Ammon's horn (tissue), 1 donor: ENCODE measurements at places on chromosomes 7 and 10.

DNA sequence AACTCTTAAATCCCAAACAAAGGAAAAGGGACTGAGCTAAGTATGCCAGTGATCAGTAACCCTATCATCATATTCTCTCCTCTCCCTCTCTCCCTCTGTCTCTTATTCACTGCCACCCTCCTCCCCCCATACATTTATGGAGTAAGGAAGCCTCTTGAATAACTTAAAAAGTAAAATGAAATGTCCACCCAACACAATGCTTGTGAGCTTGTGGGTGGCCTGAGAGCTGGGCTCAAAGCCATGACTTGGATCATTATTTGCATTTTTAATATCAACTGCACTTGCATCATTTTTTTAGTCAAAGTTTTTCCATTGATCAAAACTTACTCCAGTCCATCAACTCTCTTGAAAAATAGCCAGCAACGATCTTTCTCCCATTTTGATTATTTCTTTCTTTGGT, 46.8 kb downstream of the FAM107B start:
- no peak for DNase-seq

- no peak for DNase-seq
These were observed 415.1 kb downstream of the CCSER2 start for GRCh38 chr10:84743483-84743882.

DNA sequence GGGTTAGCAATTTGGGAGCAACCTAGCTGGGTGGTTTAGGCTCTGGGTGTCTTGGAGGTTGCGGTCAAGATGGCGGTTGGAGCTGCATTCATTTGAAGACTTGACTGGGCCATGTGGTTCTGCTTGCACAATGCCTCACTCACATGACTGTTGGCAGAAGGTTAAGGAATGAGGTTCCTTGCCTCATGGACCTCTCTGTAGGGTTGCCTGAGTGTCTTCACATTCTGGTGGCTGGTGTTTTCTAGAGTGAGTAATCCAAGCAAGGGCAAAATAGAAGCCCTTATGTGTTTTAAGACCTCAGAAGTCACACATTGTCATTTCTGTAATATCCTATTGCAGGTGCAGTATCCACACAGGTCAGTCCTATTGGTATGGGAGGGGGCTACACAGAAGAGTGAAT, 52.0 kb downstream of the CDK14 start:
- DNase-seq = no peak

GRCh38 chr10:113292086-113292485, 260.8 kb upstream of the HABP2 start:
- DNase-seq = no peak

DNA sequence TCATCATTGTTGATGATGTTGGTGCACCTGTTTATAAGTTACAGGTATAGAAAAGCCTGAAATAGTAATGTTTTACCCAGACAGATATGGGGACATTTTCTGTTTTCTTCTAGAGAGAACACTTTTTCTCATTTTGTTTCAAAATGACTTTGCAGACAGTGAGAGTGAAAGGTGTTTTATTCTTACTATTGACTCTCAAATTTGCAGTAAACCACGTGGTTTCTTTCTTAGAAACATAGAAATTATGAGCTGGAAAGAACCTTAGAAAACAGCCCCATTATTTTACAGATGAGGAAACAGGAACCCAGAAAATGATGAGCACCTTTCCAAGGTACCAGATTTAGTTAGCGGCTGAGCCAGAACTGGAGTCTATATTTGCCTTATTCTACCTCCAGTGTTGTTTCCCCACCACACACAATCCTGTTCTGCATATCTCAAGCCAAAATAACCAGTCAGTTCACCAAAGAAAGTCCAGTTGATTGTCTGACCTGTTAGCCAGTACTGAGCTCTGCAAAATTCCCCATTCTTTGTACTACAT, 138.9 kb upstream of the AHR start:
- DNase-seq = no peak

GRCh38 chr7:149459540-149460452, 1.1 kb downstream of the ZNF777 start:
- no peak for DNase-seq

DNA sequence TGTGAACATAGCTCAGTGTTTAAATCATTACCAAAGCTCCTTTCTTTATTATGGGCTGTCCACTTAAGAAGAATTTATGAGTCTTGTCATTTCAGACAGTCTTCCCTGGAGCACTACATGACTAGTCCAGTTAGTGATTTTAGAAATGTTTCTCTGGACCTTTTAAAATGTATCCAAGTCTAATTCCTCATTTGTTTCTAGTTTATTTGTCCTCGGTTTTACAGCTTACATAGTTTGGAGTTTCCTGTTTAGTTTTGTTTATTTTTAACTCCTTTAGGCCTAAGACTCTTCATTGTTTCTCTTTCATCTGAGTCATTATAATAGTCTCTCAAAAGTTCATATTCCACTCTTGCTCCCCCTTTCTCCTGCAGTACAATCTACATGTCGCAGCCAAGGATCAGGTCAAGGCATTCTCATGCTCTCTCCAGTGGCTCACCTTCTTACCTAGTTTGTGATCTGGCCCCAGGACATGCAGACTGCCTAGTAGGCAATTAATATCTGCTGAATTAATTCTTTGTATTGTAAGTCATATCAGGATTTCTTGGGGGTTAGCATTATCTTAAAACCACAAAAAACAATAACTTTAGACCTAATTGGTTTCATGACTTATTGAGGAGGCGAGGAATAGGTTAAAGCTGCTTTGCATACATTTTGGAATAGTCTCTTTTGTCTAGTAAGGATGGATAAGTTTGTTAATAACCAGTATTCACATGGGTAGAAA, 93.8 kb downstream of the MAPK8 start:
- DNase-seq = no peak

DNA sequence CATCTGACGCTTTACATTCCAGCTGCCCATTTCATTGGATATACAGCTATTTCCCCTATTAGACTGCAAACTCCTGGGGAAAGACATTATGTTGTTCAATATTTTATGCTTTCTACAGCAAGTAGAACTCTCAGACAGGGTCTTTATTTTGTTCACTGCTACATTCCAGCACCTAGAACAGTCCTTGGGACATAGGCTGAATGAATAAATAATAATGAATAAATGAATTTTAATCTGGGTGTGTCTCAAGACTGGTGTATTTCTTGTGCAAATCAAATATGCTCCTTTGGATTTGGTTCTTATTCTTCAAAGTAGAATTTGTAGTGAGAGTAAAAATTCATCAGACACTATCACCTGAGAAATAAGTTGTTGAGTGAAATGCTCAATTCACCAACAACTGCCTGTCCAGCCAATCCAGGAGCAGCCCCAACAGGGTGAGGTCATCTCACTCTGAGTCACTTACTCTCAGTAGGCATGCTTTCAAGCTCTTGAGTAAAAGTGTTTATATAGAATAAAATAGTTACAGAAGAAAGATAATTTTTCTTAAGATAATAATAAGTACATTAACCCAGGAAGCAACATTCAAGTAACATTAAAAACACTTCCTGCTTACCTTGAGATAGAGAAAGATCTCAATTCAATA, 287.5 kb upstream of the NPVF start:
- no peak for DNase-seq

GRCh38 chr10:43202224-43202656, 64.0 kb downstream of the CSGALNACT2 start:
- DNase-seq = no peak
